Dermis blood vessel endothelial cell (primary cell): ENCODE measurements at places on chromosomes 7 and 10. TPM values are rescaled to one million over a fixed set of nuclear protein-coding genes. Genes with fewer than 3 reads are reported as not detected.

- peak; percentile 51 for DNase-seq
Observed at GRCh38 chr7:140350056-140350455, 48.3 kb downstream of the SLC37A3 start.

- peak; percentile 75 for DNase-seq
Observed at GRCh38 chr10:35216303-35216905, 89.8 kb downstream of the CREM start.

DNA sequence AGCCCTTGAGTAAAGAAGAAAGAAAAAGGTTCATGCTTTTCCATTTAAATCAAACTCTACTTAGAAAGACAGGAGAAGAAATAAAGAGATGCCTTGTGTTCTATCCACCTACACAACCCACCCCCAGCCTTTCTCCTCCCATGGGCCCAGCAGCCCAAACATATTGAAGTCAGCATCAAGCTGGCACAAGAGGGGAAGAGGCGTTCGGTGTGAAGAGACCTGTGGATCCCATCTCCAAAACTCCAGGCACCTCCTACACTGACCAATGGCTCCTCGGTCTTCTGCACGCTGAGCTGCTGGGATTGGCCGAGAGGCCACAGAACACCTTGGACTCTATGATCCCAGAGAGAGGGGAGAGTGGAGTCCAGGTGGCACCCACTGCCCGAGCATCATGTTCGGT, 66.0 kb upstream of the CELF2 start:
- no peak for DNase-seq

PPP1R17 gene
- total RNA-seq, result not detected in 2 replicates

DNA sequence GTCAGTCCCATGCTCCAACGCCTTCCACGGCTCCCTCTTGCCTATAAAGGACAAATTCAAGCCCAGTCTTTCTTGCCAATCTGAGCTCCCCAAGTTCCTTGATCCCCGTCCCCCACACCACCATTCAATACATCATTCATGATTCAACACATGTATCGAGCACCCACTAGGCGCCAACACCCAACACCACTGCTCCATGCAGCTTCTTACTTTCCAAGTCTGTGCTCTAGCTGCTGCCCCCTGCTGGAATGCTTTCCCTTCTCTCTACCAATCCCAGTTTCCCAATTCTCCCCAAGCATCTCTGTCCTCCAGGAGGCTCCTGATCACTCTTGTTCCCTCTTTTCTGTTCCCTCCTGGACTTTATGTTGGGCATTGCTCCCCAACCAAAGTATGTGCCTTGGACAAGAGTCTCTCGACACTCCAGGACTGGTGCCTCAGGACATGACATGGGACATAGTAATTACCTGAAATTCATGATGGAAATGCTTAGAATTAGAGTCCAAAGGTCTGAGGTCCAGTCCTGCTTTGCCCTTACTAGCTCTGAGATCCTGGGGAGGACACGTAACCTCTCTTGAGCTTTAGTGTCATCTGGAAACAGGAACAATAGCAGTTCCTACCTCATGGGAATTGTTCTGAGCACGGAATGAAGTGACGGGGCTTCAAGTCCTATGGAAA, 172.7 kb downstream of the NEURL1 start:
- peak; percentile 47 for DNase-seq

PHF14 gene
- total RNA-seq, result 45.0 and 45.8 TPM in 2 replicates

GRCh38 chr10:16776896-16777295, 40.3 kb downstream of the RSU1 start:
- peak; percentile 35 for DNase-seq

VIPR2 gene
- not detected in 2 replicates for total RNA-seq

DNA sequence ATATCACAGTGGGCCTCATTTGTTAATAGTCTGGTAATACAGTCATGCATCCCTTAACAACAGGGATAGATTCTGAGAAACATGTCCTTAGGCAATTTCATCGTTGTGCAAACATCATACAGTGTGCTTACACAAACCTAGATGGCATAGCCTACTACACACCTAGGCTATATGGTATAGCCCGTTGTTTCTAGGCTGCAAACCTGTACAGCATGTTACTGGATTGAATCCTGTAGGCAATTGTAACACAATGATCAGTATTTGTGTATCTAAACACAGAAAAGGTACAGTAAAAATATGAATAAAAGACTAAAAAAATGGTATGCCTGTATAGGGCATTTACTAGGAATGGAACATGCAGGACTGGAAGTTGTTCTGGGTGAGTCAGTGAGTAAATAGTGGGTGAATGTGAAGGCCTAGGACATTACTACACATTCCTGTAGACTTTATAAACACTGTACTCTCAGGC, 12.0 kb upstream of the RHOBTB1 start:
- peak; percentile 58 for DNase-seq

ACHE gene
- 1.2 and 4.9 TPM in 2 replicates for total RNA-seq

GRCh38 chr10:63703113-63703670, 182.0 kb downstream of the REEP3 start:
- no peak for DNase-seq

GRCh38 chr7:3989723-3990122, 688.7 kb downstream of the SDK1 start:
- DNase-seq, result no peak

GRCh38 chr7:73741600-73741999, 3.0 kb upstream of the ABHD11 start:
- DNase-seq, result no peak

DNA sequence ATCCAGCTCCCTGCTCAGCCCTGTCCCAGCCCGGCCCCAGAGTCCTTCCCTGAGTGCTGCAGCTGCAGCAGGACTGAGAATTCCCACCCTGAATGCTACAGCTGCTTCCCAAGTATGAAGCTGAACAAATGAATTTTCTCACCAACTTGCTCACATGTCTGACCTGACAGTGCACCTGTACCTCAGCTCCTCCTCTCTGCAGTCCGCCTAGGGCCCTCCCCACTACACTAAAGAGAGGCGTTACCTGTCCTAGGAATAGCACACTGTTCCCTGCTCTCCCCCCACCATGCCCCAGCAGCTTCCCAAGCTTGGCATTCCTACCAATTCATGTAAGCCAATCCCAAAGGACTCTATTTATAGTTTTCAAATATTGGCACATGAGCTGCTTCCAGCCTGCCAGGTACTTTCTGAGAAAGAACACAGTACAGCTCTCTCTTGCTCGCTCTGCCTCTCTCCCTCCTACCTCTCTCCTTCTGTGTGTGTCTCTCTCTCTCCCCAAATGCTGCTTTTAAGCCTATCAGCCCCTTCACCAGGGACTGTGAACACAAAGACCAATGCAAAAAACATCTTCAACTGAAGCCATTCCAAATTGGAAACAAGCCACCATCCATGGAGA, 400.1 kb downstream of the TNS3 start:
- DNase-seq, result no peak

AKR1B15 gene
- total RNA-seq, result not detected in 2 replicates

SEMA4G gene
- 1.9 and 2.6 TPM in 2 replicates for total RNA-seq

TMEM196 gene
- total RNA-seq, result not detected in 2 replicates

PIP gene
- total RNA-seq, result not detected in 2 replicates

GRCh38 chr7:112080978-112081377, 125.2 kb downstream of the DOCK4 start:
- DNase-seq, result peak; percentile 69

DNA sequence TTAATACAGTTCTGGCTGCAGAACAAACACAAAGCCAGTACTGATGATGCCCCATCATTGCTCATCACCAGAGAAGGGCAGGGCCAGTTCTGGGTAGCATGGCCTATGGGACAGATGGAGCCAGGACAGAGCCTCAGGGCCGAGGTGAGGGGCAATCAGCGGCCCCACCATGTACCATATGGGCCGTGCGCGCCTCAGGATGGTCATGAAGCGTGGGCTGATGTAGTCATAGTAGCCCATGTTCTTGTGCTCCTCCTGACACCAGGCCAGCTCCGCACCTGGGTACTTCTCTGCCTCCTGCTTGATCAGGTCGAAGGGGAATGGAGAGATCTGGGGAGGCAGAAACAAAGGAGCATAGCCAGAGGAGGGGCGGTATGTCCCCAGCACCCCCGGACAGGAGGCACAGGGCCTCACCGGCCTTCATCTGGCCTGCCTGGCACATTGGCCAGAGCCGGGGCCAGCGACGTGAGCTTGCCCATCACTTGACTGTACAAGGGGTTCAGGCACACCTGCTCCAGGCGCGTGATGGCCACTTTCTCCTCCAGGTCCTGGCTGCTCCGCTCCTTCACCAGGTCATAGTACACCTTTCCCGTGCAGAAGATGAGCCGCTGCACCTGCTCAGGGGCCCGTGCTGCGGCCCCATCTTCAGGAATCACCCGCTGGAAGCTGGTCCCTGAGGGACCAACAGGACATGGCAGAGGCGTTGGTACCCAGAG, 26.1 kb downstream of the OGDHL start:
- DNase-seq, result no peak

DNA sequence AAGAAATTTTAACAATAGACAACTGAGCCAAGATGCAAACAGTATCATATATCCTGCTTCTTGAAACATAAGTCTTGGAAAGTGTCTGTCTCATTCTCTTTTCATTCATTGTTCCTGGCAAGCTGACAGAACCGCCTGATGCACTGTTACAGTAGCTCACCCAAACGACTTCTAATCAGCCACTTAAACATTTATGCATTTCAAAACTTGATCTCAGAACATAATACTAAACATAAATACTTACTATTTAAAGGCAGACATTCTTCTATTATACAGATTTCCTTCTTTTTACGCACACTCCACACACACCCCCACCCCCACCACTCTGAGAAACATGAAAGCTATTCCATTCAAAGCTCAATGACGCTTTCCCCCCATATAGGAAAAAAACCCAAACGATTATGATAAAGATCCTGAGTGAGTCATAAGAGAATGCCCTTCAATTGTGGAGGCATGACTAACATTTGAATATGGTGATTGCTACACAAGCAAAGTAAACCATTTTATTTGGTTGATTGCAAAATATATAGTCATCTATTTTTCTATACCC, 30.5 kb downstream of the SHTN1 start:
- peak; percentile 91 for DNase-seq

PON1 gene
- total RNA-seq, result not detected in 2 replicates
